ENCODE measurements at places on chromosomes 1 and 21.

DNA sequence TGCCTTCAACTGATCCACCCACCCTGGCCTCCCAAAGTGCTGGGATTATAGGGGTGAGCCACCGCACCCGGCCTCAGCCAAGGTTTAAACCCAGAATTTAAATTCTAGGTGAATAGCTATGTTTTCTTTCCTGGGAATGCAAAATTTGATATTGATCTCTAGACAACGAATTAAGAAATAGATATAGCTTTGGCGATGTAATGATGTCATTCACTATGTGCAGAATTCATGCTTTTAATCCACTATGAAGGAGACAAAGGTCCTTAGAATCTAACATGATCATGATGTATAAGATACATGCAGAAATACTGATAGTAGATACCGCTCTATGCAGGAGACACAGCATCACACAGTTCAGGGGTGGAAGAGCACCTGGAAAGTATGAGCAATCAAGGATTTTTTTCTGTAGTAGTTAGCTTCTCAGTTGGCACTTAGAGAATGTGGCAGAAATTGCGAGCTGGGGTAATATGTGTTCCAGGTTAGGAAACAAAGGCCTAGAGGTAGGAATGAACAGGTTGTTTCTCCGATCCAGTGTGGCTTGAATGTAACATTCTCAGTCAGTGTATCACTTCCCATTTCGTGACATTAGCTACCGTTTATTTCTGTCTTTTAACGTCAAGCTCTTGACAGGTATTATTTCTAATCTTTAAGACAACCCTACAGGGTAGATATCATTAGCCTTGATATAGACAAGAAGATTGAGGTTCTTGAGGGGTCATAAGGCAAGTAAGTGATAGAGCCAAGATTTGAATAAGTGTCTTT is 3.0 kb upstream of the CEP350 start:
- no peak for DNase-seq

DNA sequence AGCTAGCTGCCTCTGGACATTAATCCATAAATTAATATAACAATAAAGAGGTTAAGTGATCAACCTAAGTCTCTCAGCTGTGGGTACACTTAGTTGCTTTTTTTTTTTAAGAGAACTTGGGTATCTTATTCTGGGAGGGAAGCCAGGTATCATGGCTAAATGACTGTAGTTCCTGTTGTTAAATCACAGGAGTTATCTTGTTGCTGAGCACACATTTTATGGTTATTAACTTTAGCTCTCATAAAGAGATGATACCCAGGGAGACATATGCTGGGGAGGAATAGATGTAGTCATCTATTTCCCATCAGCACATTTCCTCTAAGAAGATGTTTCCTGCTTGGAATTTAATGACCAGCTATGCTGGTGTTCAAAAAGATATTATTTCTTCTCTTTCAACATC is 227.8 kb downstream of the PTGER3 start:
- no peak for DNase-seq

DNA sequence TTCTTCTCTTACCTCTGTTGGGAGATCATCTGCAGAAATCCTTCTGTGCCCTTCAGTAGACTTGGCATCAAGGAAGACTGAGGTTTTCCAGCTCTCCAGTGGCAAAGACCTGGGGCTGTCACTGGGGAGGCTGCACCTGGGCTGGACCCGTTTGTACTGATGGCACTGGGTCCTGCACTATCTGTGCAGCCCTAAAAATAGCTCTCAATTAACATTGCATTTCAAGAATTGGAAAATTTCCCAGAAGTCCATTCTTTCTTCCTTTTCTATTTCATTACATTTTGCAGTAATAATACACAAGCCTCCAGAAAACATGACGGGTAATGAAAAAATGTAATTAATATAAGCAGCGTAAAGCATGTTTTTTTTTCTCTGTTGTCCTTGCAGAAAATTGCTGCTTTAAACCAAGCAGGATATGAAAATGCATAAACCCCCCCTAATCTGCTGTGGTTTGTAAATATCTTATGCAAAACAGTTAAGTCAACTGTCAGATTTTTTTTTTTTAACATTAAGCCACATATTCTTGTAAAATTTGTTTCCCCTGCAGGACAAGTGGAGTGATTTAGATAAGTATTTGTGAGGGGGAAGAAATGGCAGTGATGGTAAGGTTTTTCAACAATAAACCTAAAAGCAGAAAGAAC is 64.9 kb downstream of the LMO4 start:
- no peak for DNase-seq

- DNase-seq, result peak; percentile 68
Measured at GRCh38 chr1:159132271-159132881, 39.0 kb upstream of the CADM3 start.

- no peak for DNase-seq
Measured at GRCh38 chr1:105243969-105244368, 1494.3 kb downstream of the AMY1C start.

DNA sequence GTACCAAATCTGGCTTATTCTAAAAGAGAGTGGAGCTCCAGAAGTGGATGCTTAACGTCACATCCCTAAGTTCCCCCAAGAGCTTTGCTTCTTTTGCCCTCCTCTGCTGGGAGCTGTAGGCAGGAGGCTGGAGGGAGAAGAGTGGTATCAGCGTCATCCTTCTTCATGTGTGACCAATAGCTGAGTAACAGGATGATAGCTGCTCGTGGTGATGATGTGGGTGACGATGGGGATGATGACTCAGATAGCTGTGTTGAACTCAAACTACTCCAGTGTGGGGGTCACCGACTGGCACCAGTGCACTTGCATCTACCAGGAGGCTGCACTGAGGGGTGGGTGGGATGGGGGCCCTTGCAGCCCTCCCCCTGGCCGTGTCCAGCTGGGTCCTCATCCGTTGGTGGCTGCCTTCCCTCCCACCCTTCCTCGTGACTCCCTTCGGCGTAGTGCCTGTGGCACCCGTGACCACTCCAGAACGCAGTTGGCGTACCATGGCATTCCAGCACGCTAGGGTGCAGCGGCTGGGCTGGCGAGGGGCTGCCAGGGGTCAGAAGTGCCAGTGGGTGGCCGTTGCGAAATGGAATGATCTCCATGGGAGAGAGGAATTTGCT is 1.1 kb downstream of the IGFN1 start:
- DNase-seq, result peak; percentile 99

- no peak for DNase-seq
Measured at GRCh38 chr21:41828884-41829360, 50.2 kb downstream of the PRDM15 start.

DNA sequence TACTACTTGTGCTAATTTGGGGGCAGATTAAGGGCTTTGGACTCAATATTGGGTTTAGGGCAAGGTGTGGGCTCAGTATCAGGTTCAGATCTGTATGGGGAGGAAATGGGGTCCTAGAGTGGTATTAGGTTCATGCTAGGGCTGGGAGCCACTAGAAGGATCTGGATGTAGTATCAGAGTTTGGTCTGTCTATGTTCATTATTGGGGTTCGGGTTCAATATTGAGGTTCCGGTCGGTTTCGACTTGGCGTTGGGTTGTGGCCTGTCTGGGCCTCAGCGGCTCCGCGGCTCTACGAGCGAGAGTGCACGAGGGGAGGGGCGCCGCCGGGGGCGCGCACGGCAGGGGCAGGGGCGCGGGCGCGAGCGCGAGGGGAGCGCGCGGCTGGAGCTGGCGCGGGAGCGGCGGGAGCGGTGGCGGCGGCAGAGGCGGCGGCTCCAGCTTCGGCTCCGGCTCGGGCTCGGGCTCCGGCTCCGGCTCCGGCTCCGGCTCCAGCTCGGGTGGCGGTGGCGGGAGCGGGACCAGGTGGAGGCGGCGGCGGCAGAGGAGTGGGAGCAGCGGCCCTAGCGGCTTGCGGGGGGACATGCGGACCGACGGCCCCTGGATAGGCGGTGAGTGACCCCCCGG is at the start of gene PTPRF:
TSS of gene PTPRF (plus strand) at position 401 of the 624 bp plus-strand sequence. CDS start 14,193 bp downstream, outside the sequence.
- peak; percentile 18 for DNase-seq
